NCI-H1930 (cell line): ENCODE measurements at places on chromosomes 7 and 10.

GRCh38 chr10:17805921-17806577 lies 3.1 kb upstream of the MRC1 start:
- DNase-seq: no peak

DNA sequence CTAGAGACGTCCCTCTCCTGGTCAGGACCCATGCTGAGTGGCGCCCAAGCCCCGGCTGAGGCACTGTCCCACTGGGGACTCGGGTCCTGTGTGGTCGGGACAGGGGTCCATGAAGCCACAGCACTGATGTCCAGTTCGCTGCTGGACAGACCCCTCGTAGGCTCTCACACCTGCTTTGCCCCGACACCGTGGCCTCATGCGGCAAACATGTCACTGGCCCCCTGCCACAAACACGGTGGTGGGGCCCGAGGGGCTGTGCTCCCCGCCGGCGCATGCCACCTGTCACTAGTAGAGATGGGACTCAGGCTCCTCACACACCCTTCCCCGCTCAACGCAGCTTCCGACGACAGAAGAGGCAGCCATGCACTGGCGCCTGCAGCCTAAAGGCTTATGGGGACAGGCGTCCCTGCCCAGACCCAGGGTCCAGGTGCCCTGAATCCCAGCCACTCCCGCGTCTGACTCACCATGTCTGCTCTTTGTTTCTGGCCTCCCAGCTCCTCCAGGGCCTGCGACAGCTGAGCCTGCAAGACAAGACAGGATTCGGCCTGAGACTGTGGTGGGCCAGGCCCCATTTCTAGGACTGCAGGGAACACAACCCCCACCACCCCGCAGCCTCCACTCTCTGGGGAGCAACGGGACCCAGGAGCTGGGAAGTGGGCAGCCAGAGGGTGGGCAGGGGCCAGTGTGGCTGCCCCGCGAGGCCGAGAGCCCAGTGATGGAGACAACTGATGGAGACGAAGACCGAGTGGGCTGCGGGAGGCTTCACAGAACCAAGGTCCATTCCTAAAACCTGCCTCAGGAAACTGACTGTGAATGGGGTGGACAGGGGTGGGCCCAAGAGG lies 230.9 kb downstream of the MAD1L1 start:
- no peak for DNase-seq

- DNase-seq: no peak
Observed at GRCh38 chr7:128132426-128133069, 101.3 kb upstream of the LRRC4 start.

DNA sequence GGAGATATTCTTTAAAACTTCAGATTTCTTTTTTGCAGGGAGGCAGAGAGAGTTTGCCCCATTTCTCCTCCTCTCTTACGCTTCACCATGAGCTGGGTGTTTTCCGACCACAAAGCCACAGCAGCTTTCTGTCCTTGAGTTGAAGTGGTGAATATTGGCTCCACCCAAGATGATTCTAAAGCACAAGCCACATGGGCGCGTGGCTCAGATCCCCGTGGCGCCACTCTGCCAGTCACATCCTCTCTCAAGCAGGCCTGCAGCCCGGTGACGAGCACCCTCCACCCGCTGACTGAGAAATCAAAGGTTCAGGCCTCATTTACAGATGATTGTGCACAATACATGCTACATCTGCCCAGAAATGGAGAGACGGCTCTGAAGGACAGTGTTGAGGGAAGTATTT lies 27.6 kb upstream of the RNF32 start:
- no peak for DNase-seq

DNA sequence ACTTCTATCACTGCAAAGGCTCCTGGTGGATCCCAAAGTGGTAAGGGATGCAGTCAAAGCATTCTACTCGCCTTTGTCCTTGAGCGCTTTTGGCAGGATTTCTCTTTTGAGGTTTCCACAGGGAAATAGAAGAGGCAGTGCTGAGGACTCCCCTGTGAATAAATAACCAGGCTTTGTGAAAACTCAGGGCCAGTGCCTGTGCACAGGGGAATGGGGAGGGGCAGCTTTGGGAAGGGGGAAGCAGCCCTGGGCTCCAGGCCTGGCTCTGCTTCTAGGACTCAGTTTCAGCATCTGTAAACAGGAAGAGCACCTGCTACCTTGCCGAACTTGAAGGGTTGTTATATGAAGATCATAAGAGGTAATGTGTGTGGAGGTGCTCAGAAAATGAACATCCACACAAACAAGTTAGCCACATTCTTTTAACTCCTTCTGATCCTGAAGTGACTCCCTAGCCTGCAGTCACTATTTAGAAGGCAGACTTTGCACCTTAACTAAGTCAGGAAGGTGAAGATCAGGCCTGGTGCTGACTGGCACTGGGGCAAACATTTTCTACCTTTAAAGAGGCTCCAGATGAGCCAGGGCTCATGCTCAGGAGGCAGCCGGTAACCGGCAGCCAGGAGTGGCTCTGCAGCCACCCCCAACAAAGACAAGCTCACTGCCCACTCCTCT lies 22.5 kb upstream of the MMP21 start:
- no peak for DNase-seq

DNA sequence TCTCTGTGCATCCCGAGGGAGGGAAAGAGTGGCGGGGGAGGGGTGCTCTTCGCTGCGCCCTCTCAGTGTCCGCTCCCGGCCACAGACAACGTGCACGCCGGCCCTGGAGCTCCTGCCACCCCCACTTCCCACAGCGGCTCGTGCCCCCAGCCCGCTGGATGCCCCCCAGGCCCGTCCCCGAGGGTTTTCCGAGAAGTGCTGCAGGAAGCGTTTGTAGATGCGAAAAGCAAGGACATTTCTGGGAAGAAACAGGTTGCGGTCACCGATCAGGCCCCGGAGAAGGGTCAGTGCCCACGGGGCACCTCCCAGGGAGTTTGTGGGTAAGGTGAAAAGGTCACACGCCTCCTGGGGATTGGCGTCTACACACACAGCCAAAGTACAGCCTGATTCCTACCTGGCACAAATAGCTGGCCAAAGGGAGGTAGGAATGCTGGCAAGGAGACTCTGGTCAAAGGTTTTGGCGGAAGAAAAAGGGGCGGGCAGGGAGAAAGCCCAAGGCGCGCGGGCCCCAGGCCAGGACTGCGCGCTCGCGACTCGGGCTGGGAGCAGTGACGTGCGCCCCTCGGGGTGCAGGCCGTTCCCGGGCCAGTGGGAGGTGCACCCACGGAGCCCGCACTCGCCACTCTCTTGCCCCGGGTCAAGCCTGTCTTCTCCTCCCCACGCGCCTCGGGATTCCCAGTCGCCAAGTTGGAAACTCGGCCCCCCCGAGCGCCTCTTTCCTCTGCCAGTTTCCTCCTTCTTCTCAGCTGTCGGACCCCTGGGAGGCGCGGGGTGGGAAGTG lies 1.5 kb upstream of the NRP1 start:
- DNase-seq: no peak

- DNase-seq: no peak
Observed at GRCh38 chr7:156903232-156903909, 10.4 kb upstream of the LMBR1 start.

DNA sequence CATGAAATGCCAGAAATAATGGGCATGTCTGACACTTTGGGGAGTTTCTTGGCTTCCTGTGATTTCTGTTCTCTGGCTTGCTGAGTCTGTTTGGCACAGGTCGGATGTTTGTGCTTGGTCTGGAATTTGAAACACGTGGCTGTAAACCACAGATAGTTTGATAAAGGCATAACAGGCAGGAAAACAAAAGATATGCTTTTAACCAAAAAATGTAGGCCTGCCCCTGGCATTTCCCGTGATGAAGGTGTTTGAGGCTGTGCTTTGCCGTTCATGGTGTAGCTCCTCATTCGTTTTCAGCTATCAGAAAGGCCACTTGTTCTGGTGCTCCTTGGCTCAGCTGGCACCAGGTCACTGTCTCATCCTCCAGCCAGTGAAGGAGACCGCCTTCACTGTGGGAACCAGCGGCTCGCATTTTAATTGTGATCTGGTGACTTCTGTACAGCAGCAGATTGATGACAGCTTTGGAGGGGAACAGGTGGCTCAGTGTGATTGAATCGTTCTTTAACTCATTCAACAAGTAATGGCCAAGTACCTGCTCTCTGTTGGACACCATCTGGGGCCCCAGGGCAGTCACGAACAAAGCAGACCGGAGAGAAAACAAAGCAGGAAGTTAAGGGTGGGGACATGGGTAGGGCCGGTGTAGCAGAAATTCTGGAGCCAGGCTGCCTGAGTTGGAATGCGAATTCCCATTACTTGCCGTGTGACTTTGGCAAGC lies 111.5 kb downstream of the CCNY start:
- DNase-seq: no peak

GRCh38 chr7:159062569-159062968 lies 82.1 kb downstream of the VIPR2 start:
- DNase-seq: no peak

- DNase-seq: no peak
Observed at GRCh38 chr10:103569896-103570295, 76.4 kb downstream of the NEURL1 start.

GRCh38 chr10:75751232-75751631 lies 319.8 kb downstream of the LRMDA start:
- DNase-seq: no peak

DNA sequence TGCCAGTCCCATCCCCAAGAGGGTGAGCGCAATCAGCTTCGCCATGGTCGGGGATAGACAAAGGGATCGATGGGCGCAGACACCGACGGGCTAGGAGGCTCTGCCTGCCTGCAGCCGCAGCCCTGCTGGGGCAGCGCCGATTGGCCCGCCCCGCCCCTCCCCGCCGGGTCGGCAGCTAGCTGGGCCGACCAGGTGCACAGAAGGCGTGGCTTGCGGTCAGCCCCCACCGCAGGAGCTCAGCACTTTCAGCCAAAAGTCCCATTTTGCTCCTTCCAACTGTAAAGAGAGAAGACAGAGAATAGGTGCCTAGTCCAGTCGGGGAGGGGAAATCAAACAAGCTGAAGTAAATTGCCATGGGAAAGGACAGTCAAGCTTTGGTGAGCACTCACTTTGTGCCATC lies at the start of gene PON1:
PON1 (minus strand) TSS at position 102 of the 400 bp plus-strand sequence; CDS start at position 45, 57 bp downstream.
- DNase-seq: no peak

DNA sequence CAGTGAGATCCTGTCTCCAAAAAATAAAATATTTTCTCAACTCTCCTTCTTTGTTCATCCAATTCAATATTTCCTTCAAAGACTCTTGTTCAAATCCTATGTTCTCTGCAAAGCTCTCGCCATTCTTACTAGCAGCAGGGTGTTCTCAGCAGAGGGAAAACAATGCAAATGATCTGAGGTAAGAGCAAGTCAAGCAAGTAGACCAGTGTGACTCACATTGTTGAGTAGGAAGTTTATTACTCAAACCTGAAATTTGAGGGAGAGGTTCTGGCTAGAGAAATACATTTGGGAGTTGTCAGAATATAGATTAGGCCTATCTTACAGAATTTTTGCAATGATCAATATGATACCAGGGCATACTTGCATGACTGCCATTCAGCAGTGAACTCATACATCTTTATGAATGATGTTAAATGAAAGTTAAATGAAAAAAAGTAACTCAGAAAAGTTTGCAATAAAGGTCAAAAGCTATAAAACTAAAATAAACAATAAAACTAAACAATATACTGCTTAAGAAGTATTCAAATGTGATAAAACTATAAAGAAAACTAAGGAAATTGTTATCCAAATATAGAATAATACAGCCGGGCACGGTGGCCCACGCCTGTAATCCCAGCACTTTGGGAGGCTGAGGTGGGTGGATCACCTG lies 5.8 kb downstream of the IDE start:
- DNase-seq: no peak

DNA sequence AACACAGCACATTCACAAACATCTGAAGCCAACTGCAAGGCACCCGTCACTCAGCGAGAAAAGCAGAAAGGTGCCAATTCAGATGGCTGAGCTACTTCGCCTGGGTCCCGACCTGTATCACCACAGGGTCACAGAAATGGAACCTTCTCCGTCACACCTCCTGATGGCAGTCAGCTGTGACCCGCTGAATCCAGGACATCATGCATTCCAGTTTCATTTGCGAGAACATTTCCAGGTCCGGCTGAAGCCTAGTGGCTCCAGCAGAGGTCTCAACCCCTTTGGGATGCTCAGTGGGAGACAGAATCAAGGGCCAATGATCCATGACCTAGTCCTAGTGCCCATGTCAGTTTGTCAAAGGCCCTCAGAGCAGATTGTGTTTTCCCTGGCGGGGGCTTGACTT lies 193.6 kb upstream of the KLF14 start:
- no peak for DNase-seq

DNA sequence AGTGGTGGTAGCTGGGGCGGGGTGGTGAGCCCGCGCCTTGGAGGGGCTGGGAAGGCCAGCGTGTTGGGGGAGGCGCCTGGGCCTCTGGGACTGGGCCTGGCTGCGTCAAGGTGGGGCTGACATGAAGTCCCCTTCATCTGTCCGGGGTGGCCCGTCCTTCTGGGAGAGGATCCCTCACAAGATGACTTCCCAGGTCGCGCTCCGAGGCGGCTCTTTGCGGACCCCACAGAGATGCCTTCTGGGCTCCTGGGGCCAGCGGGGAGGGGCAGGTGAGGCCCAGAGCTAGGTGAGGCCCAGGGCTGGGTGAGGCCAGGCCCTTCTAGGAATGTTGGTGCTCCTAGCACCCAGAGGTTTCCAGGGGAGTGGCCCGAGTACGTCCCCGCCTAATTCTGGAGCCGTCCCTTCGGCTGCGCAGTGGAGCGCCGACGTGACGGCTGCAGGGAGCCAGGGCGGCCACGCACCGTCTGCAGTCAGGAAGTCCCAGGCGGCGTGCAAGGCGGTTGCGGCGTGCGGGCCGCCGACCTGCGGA lies 58.2 kb upstream of the NUPR2 start:
- no peak for DNase-seq

DNA sequence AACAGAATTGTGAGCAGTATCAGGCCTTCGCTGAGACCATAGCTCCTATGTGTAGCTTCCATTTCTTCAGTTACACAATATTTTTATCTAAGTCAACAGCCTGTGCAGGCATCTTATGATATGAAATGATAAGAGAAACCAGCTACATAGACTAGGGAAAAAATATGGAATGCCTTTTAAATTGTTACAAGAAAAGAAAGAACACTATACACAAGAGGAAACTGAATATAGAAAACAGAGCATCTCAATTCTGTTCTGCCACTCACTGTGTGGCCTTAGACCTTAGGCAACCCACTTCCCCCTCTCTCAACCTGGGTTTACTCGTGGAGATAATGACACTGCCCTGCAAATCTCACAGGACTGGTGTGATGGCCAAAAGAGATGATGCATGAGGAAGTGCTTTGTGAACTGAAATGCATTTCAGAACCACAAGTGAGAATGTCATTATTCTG lies 132.9 kb downstream of the LRRN3 start:
- DNase-seq: no peak

- no peak for DNase-seq
Observed at GRCh38 chr10:86601956-86602602, 52.3 kb upstream of the OPN4 start.

GRCh38 chr7:114934713-114935112 lies 12.8 kb downstream of the MDFIC start:
- DNase-seq: no peak

- no peak for DNase-seq
Observed at GRCh38 chr10:34168439-34168838, 646.7 kb downstream of the PARD3 start.

- no peak for DNase-seq
Observed at GRCh38 chr10:74927701-74928100, 101.3 kb downstream of the KAT6B start.

DNA sequence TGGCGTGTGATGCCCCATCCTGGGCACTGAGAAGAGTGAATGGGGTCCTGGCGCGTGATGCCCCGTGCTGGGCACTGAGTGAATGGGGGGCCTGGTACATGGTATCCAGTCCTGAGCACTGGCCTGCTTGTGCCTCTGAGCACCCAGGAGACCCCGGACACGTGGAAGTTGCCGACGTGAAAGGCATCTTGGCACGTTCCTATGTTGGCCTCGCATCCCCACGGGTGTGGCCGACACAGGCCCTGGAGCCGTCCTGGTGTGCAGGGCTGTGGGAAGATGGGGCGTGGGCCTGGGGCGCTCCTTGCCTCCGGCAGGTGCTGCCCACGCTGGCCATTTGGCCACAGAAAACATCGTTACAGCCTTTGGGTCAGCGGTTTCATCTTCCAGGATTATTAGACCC lies 35.5 kb downstream of the CFAP46 start:
- DNase-seq: no peak
